ENCODE measurements at places on chromosomes 4 and X.
A peak's percentile ranks its signal among the peaks of the same experiment; 100 is the strongest.

- no peak for DNase-seq
Observed at GRCh38 chr4:18111081-18111480, 89.5 kb upstream of the LCORL start.

GRCh38 chr4:3416270-3416669 is 25.5 kb upstream of the HGFAC start:
- peak; percentile 31 for DNase-seq

GRCh38 chrX:119118780-119119395 is 8.7 kb downstream of the KIAA1210 start:
- no peak for DNase-seq

DNA sequence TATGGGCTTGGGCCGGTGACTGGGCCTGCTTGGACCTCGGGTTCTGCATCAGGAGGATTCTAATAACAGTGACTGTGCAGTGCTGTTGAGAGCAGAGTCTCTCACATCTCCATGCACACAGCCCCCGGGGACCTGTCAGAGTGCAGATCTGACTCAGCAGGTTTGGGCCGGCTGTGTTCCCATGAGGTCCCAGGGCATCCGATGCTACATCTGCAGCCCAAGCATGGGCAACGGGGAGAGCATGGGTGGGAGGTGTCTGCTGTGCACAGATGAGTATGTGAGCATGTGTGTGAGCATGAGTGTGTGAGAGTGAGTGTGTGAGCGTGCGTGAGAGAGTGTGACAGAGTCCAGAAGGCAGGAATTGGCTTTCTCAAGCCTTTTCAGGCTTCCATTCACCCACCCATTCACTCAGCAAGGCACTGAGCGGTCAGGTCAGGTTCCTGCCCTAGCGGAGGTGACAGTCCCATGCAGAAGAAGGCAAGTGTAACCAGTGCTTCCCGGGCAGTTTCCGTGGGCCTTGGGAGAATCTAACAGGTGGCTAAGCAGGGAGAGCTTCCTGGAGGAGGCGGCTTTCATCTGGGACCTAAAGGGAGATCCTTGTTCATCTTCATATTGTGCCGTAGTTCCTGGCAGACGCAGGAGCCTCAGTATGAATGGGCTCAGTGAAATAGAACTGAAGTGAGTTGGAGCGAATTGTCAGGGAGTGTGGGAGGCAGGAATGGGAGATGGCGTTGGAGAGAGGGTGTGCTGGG is 62.6 kb downstream of the SORCS2 start:
- no peak for DNase-seq

GRCh38 chr4:156889616-156890594 is 81.7 kb downstream of the PDGFC start:
- DNase-seq = no peak

DNA sequence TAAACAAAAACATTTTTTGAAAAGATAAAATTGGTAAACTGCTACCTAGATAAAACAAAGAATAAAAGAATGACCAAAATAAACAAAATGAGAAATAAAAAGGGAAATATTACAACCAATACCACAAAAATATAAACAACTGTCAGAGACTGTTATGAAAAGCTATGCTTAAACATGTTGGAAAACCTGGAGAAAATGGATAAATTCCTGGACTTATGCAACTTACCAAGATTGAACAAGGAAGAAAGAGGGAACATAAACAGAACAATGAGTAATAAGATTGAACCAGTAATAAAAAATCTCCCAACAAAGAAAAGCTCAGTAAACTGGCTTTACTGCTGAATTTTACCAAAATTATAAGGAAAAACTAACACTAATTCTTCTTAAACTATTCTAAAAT is 518.7 kb downstream of the GRXCR1 start:
- DNase-seq = no peak

- no peak for DNase-seq
Observed at GRCh38 chr4:148850257-148850995, 408.2 kb upstream of the NR3C2 start.

DNA sequence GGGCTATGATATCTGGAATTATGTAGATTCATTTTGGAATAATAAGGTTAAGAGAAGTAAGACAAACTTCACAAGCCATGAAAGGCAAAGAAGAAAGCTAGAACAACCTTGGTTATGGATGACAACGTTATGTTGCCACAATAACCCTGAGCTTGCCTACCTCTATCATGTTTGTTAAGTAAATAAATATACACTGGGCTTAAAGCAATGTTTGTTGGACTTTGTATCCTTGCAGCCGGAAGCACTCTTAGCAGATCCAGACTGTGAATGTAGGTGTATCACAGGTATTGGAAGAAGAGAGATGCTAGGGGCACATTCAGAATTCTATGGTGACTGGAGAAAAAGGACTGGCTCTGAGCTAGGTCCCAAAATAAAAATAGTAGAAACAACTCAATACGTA is 214.4 kb downstream of the HS3ST1 start:
- no peak for DNase-seq
